Pancreas (tissue), 10 donors: ENCODE measurements at places on chromosomes 16 and 17. TPM values are rescaled to one million over a fixed set of nuclear protein-coding genes. Genes with fewer than 3 reads are reported as not detected.

The RNF227 gene
- 1.6 TPM for polyA plus RNA-seq

The VTN gene
- 21.6 TPM for polyA plus RNA-seq

The KRT14 gene
- polyA plus RNA-seq, result 0.30 TPM

The CLDN9 gene
- polyA plus RNA-seq, result 12.1 TPM

The GPR142 gene
- 2.8 TPM for polyA plus RNA-seq

The SOST gene
- polyA plus RNA-seq, result not detected

The ABCC11 gene
- polyA plus RNA-seq, result 0.11 TPM

The DYNLL2 gene
- 20.5 TPM for polyA plus RNA-seq

The MILR1 gene
- polyA plus RNA-seq, result 1.5 TPM

The MYH2 gene
- polyA plus RNA-seq, result not detected

The TBC1D3H gene
- polyA plus RNA-seq, result not detected

The PDILT gene
- not detected for polyA plus RNA-seq
